Stimulated activated CD4-positive, alpha-beta T cell treated with anti-CD3 and anti-CD28 coated beads, TNF-alpha, amount 100 ng/mL, for 24 hours (primary cell): ENCODE measurements at places on chromosomes 16 and 17.

DNA sequence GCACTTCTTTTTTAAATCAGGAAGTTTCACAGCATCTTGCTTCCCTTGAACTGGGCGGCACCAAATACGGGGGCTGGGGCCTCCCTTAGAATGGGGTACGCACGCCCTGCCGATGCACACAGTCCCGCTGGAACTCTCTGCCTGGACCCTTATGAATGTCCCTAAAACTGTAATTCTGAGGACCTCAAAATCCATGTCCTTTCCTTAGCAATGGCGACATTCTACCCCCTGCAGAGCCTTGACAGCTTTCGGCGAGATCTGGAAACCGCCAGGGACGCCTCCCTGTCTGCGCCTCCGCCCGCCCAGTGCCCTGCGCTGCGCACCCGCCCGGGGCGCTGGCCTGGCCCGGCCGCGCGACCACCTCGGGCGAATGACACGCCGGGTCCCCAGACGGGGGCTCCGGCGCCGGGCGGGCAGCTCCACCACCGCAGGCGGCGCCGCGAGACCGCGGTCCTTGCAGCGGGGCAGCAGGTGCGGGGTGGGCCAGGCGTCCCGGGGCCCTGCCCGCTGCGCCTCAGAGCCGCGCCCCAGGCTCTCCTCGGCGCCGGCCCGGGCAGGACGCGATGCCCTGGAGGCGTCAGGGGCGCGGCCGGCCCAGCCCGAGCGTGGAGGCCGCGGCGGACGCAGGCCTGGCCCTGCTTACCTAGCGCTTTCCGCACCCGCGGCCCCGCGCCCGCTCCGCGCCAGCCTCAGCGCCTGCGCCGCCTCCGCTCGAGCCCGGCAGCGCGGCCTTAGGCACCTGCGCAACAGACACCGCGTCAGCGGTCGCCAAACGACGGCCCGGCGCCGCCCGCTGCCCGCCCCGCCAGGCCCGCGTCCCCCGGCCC lies 548 bp downstream of the HAGH start:
- peak; percentile 69 for DNase-seq

GRCh38 chr17:59620518-59621259 lies 994 bp downstream of the CLTC start:
- peak; percentile 19 for DNase-seq

DNA sequence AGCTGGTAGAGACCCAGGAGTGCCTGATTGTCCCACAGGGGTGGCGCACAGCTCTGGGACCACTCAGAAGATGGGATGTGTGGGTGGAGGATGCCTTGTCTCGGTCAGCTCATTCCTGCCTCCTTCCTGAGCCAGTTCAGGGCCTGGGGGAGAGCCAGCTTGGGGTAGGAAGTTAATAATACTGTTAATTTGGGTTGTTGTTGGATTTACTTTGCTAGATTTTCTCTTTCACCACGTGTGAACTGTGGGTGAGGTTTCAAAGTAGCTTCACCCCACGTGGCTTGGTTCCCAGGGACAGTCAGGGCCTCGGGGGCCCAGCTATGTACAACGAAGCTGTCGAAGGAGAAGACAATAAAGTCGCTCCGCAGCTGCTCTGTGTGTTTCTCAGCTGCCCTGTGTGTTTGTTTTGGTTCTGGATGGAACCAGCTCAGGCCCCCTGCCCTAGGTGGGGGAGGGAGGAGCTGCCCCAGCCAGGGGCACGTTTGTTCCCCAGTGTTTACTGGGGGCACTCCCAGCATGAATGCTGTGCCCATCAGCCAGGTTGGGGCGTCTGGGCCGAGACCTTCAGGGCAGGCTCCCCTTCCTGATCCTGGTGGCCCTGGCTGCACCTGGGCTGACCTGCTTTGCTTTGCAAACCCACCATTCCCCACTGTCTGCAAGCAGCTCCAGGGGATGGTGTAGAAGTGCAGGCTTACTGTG lies 2.3 kb downstream of the NUDT16L1 start:
- no peak for DNase-seq

DNA sequence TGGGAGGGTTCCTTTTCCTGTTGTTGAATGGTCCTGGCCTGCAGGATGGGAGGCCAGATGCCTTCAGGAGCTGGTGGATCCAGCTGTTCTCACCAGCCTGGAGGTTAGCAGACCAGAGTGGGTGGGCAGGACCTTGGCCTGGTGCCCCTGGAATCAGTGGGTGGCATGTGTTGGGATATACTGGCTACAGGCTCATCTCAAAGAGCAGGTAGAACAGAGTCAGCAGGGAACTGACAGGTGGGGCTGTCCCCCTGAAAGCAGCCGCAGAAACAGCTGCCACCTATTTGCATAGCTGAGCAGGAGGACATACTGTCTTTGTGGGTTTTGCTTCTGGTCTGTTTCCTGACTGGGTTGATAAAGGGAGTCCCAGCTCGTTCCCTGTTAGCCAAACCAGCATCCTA lies 144.1 kb downstream of the RAB11FIP4 start:
- DNase-seq, result no peak

- no peak for DNase-seq
Measured at GRCh38 chr17:29291163-29291752, 2.7 kb downstream of the NUFIP2 start.

- DNase-seq, result no peak
Measured at GRCh38 chr16:3983081-3983520, 102.6 kb upstream of the CREBBP start.

GRCh38 chr16:350203-350602 lies 2.3 kb downstream of the AXIN1 start:
- DNase-seq, result no peak

DNA sequence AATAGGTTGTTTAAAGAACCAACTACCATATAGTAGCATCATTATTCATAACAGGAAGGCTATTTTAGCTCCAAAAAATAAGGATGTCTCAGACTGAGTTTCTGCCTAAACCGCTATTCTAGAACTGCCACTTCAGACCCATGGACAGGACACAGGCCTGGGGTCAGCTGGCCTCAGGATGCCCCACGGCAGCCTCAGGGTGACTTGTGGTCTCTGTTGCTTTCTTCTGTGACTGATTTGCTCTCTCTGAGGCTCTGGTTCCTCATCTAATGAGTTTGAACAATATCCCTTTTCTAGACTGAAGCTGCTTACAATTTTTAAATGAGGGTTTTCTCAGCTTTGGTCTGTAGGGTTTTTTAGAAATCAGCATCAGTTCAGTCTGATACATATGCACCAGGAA lies 31.8 kb upstream of the IRF8 start:
- no peak for DNase-seq

DNA sequence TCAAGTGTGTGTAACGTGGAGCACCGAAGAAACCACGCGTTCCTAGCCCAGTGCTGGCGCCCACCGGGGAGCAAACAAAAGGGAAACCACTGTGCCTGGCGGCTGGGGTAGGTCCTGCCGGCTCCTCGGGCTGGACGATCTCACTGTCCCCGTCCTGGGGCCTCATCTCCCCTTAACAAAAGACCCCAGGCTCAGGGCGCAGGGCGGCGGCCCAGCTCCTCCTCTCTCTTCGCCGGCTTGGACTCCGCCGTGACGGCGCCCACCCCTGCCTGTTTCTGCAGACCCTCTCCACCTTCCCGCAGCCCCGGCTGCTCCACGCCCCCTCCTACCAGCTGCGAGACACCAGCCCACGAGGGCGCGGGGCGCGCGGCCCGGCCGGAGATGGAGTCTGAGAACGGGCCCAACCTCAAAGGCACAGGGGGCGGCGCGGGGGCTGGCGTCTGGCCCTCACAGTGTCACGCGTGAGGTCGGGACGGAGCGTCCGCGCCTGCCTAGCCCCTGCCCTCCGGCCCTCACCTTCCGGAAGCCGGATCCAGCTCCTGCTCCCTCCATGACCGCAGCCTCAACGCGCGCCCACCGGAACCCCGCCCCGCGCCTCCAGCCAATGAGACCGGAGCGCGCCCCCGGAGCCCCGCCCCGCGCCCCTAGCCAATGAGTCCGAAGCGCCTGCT lies at the start of gene CENPX:
Gene CENPX, minus strand, starts transcription at position 569 of the 671 bp plus-strand sequence. Its CDS starts 17 bp downstream, at position 552.
- no peak for DNase-seq

DNA sequence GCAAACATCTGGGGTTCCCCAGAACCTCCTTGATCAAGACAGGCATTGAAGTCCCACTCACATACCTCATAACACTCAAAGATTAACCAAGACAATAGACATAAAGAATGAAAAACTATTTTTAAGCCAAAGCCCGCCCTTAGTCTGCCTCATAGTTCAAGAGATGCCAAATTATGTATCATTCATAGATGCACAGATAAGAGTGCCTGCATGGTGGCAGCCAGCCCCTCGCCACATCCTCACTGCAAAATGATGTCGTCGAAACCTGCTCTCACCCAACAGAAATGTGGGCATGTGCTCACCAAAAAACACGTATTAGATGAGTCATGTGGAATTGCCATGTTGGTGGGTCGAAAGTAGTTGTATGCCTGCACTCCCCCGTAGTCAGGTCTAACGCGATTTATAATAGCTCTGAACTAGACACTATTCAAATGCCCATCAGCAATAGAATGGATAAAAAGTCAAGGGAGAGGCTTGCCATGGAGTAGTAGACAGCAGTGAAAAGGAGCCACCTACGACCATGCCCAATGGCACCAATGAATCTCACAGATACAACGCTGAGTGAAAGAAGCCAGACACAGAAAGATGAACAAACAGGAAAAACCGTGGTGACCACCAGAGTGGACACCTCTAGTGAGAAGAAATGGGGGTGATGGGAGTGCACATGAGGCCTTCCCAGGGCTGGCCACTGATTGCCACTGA lies 64.8 kb downstream of the C16orf95 start:
- no peak for DNase-seq

GRCh38 chr16:27355610-27356009 lies 41.8 kb downstream of the IL4R start:
- DNase-seq, result peak; percentile 51

DNA sequence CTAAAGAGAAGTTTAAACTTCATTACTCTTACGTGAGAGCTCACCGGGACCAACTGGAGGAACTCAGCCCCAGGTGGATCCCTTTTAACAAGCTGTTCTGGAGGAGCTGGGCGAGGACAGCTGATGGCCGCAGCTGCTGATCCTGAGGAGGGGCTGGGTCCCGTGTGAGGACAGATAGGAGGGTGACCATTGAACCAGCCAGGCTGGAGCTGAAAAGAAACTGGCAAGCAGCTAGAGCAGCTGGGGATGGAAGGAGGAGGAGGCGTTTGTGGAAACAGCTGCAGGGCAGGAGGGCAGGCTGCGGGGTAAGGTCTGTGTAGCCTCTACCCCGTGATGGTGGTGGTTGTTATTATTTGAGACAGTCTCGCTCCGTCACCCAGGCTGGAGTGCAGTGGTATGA lies 119.5 kb downstream of the AATF start:
- DNase-seq, result no peak

- no peak for DNase-seq
Measured at GRCh38 chr16:66030036-66030435, 336.5 kb upstream of the CDH5 start.

DNA sequence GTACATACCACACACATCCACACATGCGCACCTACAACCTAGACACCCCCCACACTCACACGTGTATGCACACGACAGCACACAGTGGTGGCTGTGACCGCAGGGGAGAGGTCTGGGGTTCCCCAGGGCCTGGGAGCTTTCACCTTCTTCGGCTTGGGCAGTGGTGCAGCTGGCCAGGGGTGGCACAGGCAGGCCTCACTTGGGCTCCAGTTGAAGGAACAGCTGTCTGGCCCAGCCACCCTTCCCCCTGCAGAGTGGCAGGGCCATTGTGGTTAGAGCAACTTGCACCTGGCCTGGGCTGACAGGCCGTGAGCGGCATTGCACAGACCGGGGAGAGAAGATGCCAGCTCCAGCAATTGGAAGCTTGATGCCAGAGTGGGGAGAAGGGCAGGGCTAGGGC lies 114.5 kb upstream of the GSE1 start:
- DNase-seq, result no peak

GRCh38 chr17:53353919-53354351 lies 468.8 kb upstream of the KIF2B start:
- DNase-seq, result no peak

- no peak for DNase-seq
Measured at GRCh38 chr17:18159551-18160120, 24.0 kb upstream of the ALKBH5 start.

- peak; percentile 4 for DNase-seq
Measured at GRCh38 chr17:37570527-37571093, 38.6 kb downstream of the SYNRG start.

- no peak for DNase-seq
Measured at GRCh38 chr17:63706336-63707082, 6.6 kb upstream of the LIMD2 start.

DNA sequence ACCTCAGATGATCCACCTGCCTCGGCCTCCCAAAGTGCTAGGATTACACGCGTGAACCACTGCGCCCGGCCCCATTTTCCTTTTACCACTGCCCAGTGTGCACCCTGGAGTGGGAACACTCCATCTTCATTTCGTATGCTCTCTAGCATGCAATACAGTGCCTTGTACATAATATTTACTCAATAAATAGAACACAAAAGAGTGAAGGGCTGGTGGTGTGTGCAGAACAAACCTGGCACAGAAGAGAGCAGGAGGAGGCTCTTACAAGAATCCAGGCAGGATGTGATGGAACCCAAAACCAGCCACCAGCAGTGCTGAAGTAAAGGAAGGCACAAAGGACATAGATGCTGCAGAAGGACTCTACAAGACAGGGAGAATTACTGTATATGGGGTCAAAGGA lies 7.3 kb downstream of the KRT37 start:
- no peak for DNase-seq

DNA sequence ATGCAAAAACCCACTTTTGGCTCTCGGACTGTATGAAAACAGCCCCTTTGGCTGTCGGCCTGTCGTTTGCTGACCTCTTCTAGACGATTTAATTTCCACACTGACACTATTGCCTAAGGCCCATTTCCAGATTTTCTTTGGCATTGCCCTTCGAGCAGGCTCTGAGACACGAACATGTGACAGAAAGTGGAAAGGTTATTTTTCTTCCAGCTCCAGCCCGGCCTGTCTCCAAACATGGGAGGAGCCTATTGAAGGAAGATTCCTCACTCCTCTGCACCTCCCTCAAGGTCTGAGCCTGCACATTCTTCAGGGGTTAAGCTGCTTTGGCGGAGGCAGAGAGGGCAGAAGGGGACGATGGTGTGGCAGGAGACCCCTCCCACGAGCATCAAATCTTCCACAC lies 85.9 kb upstream of the FOXF1 start:
- no peak for DNase-seq
